Activated CD4-positive, alpha-beta T cell treated with anti-CD3 and anti-CD28 coated beads, Interleukin-2, amount 50 U/mL, for 48 hours (primary cell): ENCODE measurements at places on chromosomes 6 and 20.
A peak's percentile ranks its signal among the peaks of the same experiment; 100 is the strongest.

- no peak for DNase-seq
These were observed 31.0 kb downstream of the NPEPL1 start for GRCh38 chr20:58723628-58723984.

DNA sequence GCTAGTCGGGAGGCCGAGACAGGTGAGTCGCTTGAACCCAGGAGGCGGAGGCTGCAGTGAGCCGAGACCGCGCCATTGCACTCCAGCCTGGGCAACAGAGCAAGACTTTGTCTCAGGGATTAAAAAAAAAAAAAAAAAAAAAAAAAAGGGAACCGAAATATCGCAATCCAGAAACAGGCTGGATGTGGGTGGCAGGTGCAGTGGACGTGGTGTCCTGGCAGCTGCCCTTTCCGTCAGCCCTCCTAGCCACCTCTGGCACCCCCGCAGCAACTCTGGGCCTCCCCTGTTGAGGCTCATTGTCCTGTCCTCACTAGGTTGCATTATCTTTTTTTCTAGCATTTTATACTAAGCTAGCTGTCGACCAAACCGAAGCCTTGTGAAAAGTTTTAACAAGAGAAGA lies 113.5 kb downstream of the DTNBP1 start:
- DNase-seq, result no peak

GRCh38 chr6:157709555-157709954 lies 113.5 kb upstream of the SNX9 start:
- DNase-seq, result no peak

DNA sequence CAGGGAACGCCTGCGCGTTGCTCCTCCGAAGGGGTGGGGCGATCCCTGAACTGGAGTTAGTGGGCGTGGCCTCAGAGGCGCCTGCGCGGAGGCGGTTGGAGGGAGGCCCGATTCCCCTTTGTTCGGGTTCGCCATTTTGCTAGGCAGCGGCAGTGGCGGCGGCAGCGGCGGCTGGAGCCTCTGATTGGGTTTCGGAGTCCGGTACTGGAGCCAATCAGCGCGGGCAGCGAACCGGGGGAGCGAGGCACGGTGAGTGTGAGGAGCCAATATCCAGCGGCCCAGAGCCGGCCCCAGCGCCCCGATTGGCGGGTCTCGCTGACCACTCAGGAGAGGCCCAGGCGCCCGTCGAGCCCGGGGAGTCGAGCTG lies at the start of gene NFYA:
NFYA (plus strand) TSS at position 139 of the 367 bp plus-strand sequence. CDS start 6,116 bp downstream, outside the sequence.
- peak; percentile 100 for DNase-seq

DNA sequence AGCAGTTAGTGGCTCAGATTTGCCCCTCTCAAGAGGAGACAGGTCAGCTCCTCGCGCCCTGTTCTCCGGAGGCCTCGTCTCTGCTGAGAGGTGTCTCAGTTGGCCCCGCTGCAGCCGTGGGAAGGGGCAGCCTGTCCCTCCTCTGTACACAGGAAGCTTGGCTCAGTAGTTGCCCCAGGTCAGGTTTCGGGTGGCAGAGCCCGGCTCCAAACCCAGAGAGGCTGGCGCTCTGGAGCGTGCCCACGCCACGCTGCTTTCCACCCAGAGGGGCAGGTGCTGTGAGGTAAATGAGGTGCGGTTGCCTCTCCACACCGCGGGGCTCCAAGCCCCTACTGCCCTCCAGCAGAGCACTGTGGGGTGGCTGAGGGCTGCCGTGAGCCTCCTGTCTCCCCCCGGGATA lies 16.0 kb downstream of the DYNLT1 start:
- no peak for DNase-seq

- DNase-seq, result no peak
These were observed 200.3 kb downstream of the EDN1 start for GRCh38 chr6:12490351-12490903.

DNA sequence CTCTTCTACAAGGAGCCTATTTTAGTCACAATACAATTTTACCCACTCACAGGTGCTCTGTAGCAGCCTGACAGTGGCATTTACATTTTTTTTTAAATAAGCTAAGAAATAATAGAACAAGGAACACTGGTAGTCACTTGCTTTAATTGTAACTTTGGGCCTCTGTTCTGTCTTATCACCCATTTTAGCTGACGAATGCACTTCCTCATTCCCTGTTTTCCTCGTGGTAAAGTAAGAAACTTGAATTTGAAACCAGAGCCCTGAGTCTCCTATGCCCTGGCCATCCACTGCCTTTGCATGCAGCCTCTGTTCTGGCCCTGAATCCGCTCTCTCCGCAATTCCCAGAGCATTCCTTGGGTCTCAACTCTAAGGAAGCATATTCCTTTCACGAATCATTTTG lies 550.6 kb downstream of the PTPRT start:
- DNase-seq, result no peak

DNA sequence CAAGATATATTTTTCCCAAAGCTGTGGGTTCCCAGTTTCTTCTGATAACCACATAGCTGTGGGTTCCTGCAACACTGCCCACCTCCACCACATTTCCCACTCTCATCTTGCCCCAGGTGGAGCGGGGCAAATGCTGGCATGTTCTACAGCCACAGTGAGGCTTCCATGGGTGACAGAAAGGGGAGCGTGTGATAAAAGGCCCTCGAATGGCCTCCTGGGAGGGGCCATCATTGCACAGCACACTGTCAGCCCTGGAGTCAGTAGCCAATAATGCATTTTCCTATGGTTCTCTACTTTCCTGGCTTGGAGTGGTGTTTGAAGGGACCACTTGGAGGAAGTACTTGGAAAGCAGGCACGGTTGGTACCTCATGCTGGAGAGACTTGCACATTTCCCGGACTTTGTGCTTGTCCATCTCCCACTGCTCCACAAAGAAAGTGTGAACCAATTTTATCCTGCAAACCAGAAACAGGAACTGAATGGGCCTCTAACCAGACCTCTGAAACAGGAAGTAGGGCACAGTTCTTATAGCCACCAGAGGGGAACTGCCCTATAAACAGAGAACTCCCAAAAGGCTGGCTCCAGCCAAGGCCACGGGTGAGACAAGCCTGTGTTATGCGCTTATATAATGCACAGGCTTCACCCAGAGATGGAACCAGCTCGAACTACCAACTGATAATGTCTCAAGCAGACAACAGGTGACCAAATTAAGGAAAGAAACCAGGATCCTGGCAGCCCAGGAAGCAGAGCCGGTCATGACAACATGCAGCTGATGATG lies 8.6 kb downstream of the MAP3K5 start:
- DNase-seq, result no peak

DNA sequence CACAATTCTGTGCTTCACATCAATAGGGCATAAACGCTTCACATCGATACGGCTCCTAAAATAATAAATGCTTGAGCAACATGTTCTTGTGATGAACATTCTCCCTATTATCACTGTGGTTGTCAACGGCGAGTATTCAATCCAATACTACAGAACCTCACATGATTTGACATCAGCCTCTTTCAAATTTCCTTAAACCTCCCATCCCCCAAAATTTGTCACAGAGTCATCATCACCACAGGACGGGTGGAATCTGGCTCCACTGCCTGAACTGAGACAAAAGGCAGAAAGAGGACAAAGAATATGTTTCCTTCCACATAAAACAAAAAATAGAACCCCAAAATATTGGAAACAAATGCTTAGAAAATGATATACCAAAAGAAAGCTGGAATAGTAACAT lies 7.3 kb downstream of the THEMIS start:
- peak; percentile 46 for DNase-seq

DNA sequence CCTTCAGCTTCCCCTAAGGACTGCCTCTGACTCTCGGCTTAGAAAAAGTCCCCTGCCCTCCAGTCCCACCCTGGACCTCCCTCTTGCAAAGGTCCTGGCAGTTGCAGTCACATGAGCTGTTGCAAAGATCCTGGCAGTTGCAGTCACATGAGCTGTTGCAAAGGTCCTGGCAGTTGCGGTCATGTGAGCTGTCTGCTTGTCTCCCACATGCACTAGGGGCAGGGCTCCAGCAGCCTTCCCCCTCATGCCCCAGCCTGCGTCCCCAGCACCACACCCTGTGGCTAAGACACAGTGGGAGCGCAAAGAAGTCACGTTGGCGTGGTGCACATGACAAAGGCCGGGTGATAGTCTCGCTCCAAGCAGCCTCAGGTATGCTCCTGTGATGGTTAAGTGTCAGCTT lies 82.9 kb downstream of the ZNF217 start:
- DNase-seq, result no peak

- DNase-seq, result no peak
These were observed 118.9 kb downstream of the TMEM170B start for GRCh38 chr6:11656491-11656890.

DNA sequence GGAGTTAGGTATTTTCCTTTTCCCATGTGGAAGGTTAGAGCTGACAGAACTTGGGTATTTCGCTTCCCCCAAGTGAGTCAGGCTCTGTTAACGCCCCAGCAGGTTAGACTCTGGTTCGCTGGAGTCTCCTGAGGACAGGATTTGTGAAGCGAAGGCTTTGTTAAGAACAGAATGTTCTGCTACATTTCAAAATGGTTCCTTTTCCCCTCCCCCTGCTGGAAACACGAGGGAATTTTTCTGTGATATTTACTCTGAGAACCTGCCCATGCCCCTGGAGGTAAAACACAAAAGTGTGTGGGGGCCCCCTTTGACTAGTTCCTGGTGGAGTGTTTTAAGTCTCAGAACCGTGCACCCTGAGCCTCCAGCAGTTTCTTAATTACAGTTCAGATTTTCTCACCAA lies 731.4 kb upstream of the CITED2 start:
- DNase-seq, result no peak

DNA sequence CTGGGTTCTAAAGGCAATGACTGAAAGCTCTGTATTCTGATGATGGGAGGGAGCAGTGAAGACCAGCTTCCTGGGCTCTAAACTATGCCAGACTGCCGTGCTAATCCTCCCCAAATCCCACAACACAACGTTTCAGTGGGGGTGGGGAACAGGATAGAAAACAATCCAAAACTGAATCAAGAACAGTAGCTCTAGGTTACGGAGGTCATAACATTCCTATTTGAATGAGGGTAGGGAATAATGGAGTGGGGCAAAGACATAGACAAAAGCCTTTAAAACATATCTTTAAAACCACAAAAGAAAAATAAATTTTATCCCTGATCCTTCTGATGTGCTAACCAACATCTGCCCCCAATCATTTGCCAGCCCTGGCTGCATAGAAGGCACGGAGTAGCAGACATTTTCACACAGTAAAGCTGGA lies 7.8 kb downstream of the USP49 start:
- no peak for DNase-seq

GRCh38 chr20:59961423-59961822 lies 3.2 kb downstream of the CDH26 start:
- no peak for DNase-seq

DNA sequence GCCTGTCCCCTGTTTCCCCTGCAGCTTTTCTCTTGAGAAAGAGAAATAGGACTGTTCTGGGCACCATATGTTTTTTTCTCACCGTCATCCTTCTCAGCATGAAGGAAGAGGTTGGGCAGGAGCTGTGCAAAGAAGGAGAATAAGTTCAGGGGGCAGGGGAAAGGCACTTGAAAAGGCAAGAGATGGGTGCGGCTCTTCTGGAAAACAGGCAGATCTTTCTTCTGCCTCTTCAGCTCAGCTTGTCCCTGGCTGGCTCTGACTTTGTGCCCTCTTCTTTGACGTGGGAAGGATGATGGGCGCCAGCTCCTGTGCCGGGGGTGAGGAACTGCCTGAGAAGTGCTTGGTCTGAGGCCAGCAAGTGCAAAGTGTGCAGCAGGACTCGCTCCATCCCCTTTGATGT lies 206.5 kb downstream of the DOK5 start:
- no peak for DNase-seq

- DNase-seq, result no peak
These were observed 1019.5 kb upstream of the MAP3K7 start for GRCh38 chr6:91606148-91606901.

- no peak for DNase-seq
These were observed 4.8 kb downstream of the TBPL1 start for GRCh38 chr6:133957780-133958242.

GRCh38 chr20:61192337-61192950 lies 59.6 kb upstream of the CDH4 start:
- no peak for DNase-seq

DNA sequence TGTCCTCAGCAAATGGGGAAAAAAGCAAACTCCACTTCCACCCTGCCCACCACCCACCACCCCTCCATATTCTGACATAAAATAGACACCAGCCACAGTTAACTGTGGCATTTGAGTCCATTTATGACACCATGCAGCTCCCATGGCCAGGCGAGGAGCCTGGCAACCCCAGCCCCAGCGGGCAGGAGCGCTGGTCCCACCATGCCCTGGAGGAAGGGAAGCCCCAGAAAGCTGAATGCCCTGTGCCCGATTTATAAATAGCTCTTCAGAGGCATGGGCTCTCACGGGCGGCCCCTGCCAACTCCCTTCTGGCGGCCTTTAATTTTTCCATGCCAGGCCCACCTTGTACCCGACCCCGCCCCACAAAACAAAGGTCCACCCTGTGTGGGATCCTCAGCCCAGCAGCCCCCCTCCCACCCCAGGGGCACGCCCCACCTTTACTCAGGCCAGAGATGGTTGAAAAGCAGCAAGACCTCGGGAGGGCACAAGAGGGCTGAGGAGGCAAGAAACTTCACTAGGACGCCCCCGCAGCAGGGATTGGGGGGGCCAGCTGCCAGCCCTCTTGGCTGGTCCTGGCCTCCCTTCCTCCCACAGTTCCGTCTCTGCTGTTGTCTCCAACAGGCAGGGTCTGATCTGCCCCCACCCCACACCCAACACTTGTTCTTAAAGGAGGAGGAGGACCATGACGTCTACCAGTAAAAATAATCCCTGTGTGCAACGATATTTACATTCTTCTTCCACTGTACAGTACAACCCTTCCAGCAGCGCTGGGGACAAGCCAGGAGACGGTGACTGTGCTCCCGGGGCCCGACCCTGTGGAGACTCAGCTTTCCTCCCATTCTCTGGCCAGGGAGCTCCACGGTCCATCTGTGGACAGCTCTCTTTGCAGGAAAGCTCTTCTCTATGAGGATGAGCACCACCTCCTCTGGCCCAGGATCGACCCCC lies 115.6 kb upstream of the CDYL start:
- no peak for DNase-seq
